BJ (cell line): ENCODE measurements at places on chromosomes 4 and X. TPM values are rescaled to one million over a fixed set of nuclear protein-coding genes. Genes with fewer than 3 reads are reported as not detected.

PPM1K gene
- 9.0 and 9.7 TPM in 2 replicates for polyA plus RNA-seq

DMP1 gene
- polyA plus RNA-seq = not detected in 2 replicates

PRSS12 gene
- polyA plus RNA-seq = 108 and 139 TPM in 2 replicates

IL2 gene
- not detected in 2 replicates for polyA plus RNA-seq

MAOA gene
- 0.10 and 0.36 TPM in 2 replicates for polyA plus RNA-seq

RAB33A gene
- 4.6 and 5.1 TPM in 2 replicates for polyA plus RNA-seq

CXCL8 gene
- 1.0 and 1.1 TPM in 2 replicates for polyA plus RNA-seq

USP17L30 gene
- not detected in 2 replicates for polyA plus RNA-seq

CENPI gene
- 5.4 and 8.5 TPM in 2 replicates for polyA plus RNA-seq

BEND4 gene
- not detected in 2 replicates for polyA plus RNA-seq

SLC6A8 gene
- polyA plus RNA-seq = 8.3 and 11.9 TPM in 2 replicates

BMP3 gene
- 0.01 and 0.05 TPM in 2 replicates for polyA plus RNA-seq

CABS1 gene
- polyA plus RNA-seq = not detected in 2 replicates

TLR3 gene
- polyA plus RNA-seq = 0.44 and 0.98 TPM in 2 replicates

SLC2A9 gene
- 5.0 and 6.4 TPM in 2 replicates for polyA plus RNA-seq

TCEAL6 gene
- not detected in 2 replicates for polyA plus RNA-seq

GABRE gene
- 37.8 and 40.1 TPM in 2 replicates for polyA plus RNA-seq

FGF16 gene
- not detected in 2 replicates for polyA plus RNA-seq

TCEAL3 gene
- polyA plus RNA-seq = 20.4 and 35.2 TPM in 2 replicates

CORIN gene
- polyA plus RNA-seq = 19.3 and 22.1 TPM in 2 replicates

TEX13A gene
- not detected in 2 replicates for polyA plus RNA-seq

CHRDL1 gene
- polyA plus RNA-seq = 4.3 TPM in 2 replicates

SYAP1 gene
- 7.3 and 11.2 TPM in 2 replicates for polyA plus RNA-seq
